Uterus (tissue), 4 donors: ENCODE measurements at places on chromosomes 16 and 17. TPM values are rescaled to one million over a fixed set of nuclear protein-coding genes. Genes with fewer than 3 reads are reported as not detected.

FGF11 gene
- total RNA-seq, result 2.8 TPM

- no peak for DNase-seq
Measured at GRCh38 chr17:60792250-60792898, 114.7 kb downstream of the BCAS3 start.

DNA sequence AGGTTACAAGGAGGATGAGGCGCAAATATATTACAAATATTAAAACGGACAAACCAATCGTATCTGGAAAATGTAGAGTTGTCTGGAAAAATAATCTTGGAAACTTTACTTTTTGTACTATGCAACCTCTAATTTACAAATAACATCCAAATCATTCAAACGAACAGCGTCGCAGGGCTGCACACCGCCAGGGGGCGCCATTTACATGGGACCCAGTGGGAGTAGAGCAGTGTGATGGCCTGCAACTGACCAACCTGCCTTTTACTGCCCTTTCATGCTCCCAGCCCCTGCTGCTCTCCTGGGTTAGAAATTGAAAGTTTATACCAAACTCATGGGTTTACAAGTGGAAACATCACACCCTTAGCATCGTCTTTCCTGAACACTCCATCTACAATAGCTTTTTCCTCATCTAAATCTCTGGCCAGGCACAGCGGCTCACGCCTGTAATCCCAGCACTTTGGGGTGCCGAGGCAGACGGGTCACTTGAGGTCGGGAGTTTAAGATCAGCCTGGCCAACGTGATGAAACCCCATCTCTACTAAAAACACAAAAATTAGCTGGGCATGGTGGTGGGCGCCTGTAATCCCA, 10.0 kb downstream of the PITPNC1 start:
- no peak for DNase-seq

GRCh38 chr17:73748508-73748907, 104.3 kb upstream of the SDK2 start:
- no peak for DNase-seq

GRCh38 chr16:593406-593805, 3.5 kb downstream of the RAB40C start:
- DNase-seq, result no peak

GRCh38 chr17:73546114-73546513, 98.1 kb downstream of the SDK2 start:
- no peak for DNase-seq

CTRB1 gene
- not detected for total RNA-seq

- no peak for DNase-seq
Measured at GRCh38 chr16:75293772-75294171, 42.3 kb upstream of the BCAR1 start.

DNA sequence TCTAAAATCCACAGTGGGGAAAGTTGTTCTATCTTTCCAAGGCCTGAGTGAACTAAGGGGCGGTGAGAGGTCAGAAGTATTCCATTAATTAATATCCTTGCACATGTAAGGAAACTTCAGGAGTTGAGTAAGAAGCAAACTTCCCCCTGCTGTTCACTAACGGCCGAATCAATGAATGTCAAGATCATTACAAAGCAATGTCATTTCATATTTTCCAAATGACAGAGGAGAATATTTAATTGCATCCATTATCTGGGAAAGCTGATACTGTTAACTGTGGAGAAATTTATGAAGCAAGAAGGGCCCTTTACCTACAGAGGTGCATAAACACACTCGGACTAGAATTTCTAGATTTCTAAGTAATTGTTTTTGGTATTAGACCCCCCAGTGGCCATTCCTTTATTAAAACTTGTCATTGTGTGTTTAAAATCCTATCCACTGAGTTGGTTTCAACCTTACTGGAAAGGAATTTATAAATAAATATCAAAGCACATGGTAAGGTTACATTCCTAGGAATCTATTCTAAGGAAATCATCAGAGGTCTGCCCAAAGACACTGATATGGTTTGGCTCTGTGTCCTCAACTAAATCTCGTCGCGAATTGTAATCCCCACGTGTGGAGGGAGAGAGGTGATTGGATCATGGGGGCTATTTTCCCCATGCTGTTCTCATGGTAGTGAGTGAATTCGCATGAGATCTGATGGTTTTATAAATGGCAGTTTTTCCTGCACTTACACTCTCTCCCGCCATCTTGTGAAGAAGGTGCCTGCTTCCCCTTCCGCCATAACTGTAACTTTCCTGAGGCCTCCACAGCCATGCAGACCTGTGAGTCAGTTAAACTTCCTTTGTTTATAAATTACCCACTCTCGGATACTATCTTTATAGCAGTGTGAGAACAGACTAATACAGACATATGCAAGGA, 20.4 kb upstream of the SMURF2 start:
- DNase-seq, result no peak

DNA sequence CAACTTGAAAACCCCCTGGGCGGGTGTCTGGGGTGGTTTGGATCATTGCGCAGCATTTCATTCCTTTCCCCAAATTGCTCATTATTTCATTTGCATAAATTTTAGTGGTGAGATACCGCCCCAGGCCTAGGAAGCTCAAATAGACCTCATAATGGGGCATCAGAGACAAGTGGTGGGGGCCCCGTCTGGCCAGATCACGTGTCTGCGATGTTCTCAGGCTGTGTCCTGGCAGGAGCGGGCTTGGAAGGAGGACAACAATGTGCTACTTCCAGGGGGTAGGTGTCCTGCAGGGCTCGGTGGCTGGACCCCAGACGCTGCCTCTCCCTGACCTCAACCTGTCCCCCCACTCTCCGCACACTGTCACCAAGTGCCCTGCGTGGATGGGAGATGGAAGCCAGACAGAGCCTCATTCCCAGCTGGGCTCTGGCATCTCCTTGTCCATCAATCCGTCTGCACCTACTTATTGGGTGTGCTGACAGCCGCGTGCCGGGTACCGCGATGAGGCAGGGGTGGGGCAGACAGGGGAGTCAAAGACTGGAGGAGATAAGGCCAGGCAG, 116.9 kb downstream of the NTN1 start:
- no peak for DNase-seq
